ENCODE measurements at places on chromosomes 4 and X.

- no peak for DNase-seq
These were observed 54.3 kb downstream of the CHRDL1 start for GRCh38 chrX:110741213-110741796.

GRCh38 chrX:134525086-134525792, 65.3 kb downstream of the HPRT1 start:
- no peak for DNase-seq

DNA sequence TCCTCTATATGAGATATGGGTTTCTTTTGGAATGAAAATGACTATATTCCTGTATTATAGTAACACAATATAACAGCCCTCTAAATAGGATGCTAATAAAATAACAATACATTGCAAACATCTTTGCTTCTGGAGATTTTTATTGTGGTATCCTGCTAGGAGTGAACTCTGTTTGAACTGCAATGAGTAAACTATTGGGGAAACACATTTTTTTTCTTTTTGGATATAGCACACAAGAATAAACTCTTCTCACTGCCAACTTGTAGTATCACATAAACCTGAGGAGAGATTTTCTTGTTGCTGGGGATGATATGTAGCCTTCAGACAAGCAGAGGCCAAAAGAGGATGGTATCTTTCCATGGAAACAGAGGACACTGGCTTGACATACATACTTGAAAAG, 238.2 kb downstream of the C4orf33 start:
- DNase-seq, result no peak

DNA sequence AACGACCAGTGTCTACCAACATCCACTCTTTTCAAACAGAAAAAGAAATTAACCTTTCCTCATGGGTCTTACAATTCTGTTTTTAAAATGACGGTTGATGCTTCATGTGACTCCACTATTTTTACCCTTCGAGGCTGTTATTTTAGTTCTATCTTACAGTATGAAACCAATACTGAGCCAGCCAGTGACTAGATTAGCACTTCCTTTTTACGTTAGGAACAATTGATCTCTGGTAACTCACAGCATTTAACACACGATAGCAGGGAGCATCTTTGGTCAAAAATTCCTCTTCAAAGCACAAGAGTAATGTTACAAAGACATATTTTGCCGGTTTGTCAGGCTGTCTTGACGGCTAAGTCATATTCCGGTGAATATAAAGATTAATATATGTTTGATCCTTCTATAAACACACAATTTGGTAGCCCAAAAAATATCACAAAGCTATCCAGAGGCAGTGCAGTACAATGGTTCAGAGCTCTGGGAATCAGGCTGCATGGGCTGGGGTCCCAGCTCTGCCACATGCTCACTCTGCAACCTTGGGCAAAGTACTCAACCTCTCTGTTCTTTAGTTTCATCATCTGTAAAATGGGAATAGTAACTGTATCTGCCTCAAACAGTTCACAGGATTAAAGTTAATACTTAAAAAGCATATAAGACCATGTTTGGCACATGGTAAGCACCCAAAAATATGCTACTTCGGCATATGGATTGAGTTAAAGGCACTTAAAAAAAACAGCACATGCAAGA, 62.9 kb upstream of the TXK start:
- peak; percentile 83 for DNase-seq

GRCh38 chrX:72306851-72307645, 1.3 kb upstream of the CITED1 start:
- DNase-seq, result peak; percentile 34

GRCh38 chr4:139975830-139976272, 178.1 kb downstream of the MAML3 start:
- DNase-seq, result peak; percentile 14

- no peak for DNase-seq
These were observed 152.0 kb upstream of the SLC4A4 start for GRCh38 chr4:71186566-71187403.

GRCh38 chrX:28888416-28888815, 301.2 kb downstream of the IL1RAPL1 start:
- no peak for DNase-seq

GRCh38 chr4:2080429-2081300, 21.5 kb downstream of the NAT8L start:
- DNase-seq, result no peak

- DNase-seq, result no peak
These were observed 13.8 kb upstream of the PGM2 start for GRCh38 chr4:37812713-37813112.

DNA sequence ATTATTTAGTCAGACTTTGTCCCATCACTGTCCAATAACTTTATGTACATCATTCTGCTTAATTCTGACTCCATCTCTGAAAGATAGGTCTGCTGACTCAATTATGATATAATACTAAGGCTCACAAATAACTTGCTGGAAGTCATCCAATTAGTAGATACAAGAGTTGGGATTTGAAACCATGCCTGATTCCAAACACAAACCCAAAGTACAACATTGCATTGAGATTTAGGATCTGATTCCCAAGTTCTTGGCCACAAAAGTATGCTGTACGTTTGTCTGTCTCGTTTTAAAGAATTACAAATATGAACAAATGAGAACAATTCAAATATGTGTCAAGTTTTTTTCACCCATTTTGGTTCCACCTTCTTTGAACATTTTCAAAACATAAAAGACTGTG, 108.8 kb downstream of the AMELX start:
- DNase-seq, result no peak

DNA sequence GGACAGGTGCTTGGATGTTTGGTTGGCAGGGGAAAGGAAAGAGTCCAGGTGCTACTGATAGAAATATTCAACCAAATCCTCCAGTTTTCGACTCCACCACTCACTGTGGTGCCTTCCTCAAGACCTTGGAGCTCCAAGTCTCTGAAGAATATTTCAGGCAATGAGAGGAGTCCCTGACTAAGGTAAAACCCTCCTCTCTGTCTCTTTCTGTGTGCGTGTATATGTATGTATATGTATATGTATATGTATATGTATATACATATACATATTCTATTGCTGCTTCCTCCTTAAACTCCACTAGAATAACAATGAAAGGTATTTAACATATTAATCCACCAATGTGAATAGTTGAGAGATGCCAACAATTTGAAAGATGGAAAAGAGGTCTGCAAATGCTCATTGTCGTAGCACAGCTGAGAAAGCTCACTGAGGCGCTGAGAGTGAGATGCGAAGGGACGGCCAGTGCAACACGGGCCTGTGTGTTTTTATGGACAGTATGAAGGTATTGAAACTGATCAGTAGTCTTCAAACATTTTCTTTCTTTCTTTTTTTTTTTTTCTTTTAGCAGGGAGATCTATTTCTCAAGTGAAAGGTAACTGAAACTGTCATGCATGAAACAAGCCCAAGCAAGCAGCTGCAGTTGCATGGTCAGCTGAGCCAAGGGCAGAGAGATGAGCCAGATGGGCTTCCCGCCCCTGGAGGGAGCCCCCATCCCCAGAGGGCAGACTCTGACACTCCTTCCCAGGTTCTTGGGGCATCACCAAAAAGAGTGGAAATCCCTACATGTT, 41.1 kb upstream of the HS3ST1 start:
- DNase-seq, result peak; percentile 71

- no peak for DNase-seq
These were observed 27.5 kb upstream of the PLCXD1 start for GRCh38 chrX:253451-254297.

GRCh38 chr4:155745984-155746383, 12.8 kb upstream of the GUCY1B1 start:
- no peak for DNase-seq

DNA sequence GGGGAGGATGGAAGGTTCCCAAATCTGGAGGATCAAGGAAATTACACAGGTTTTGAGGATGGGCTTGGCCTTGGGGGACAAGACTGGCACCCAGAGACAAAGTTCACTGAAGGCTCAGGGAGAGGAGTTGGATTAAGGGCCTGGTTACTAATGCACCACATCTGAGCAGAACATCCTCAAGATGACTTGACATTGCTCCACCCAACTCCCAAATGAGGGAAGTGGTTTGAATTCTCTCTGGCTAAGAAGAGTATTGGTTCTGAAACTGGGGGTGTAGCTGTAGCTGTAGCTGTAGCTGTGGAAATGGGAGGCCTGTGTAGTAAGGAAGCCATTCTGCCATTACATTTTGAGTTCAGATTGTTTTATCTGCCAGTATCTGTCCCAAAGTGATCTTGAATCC, 129.4 kb downstream of the RASL11B start:
- no peak for DNase-seq

- DNase-seq, result no peak
These were observed 71.8 kb downstream of the RTL9 start for GRCh38 chrX:110430293-110431076.

GRCh38 chr4:64001229-64001898, 407.9 kb downstream of the TECRL start:
- peak; percentile 64 for DNase-seq

DNA sequence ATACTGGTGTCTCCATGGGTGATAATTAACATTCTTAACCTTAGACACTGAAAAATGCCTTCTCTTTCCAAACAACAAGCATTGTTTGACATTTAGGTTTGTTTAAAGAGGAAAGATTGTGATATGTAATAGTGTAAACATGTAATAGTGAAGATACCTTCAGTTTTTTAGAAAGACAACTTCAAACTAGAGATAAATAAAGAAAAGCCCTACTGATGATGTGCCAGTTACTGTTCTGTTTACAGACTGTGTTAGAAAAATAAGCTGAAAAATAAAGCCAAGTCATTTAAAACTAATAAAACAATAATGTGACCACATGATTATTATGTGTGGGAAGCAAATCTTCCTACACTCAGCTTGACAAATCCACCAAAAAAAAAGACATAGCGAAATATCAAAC, 2035.3 kb upstream of the TENM3 start:
- no peak for DNase-seq

- no peak for DNase-seq
These were observed 127.8 kb downstream of the RPA4 start for GRCh38 chrX:97011540-97011939.

DNA sequence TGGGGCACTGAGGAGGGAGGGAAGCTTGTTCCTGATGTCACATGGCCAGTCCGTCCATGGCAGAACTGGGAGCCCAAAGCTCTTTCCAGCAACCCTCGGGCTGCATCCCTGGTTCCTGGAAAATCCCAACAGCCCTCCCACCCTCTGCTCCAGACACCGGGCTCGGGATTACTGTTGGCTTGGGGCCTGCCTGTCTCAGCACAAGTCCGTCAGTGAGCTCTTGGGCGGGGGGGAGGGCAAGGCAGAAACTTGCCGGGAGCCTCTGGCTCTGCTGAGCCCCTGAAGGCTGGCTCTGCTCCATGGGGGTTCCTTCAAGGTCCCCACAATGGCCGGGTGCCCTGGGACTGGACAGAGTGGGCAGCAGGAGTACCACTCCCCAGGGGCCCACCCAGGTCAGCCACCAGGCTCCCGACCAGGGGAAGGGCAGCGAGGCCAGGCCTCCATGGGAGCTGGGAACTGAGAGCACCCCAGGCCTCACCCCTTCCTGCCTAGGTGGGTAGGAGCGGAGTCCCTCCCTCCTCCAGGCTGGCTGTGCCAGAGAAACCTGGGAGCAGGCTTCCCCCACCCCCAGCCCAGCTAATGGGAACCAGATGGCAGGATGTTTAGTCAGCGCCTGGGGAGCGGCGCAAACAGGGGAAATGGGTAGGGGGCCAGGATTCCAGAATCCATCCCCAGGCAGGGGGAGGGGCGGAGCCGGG, 6.4 kb upstream of the HAUS7 start:
- no peak for DNase-seq

DNA sequence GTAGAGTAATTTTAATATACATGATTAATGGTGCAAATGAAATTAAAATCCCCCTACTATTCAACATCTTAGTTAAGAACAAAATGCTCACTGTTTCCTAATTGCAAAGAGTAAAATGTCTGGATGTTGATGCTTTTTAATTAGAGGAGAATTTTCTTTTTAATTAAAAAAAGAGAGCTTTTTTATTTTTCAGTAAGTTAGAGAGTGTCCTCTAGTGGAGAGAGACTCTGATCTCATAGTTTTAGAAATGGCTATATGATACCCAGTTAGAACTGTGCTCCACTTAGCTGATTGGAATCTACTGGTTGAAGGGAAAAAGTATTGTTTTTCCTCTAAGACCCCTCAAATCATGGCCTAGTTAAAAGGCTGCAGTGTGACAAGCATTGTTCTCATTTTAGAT, 312.0 kb upstream of the MAGEB2 start:
- DNase-seq, result no peak

DNA sequence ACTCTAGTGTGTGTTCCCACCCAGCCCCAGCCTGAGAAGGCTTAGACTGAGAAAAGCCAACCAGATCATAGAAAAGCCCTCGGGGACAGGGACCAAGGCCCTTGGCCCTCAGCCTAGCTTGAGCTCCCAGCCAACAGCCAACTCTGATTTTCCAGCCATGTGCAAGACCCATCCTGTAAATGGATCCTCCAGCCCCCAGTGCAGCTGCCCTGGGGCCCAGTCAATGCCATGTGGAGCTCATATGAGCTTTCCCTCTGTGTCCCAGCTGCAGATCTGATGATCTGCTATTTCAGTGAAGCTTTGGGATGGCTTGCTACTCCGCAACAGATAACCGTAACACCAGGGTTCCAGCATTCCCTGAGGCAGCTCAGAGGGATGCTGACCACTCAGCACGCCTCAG, 40.5 kb upstream of the CDKN2AIP start:
- DNase-seq, result no peak
